T-helper 2 cell treated with Interferon-gamma antibody and Interleukin-4, amounts not matched to agents 5 μg/mL and 100 μg/mL, for 36 hours (primary cell): ENCODE measurements at places on chromosomes 7 and 10.

- DNase-seq: peak; percentile 47
These were observed 16.1 kb downstream of the OGDH start for GRCh38 chr7:44622342-44623151.

GRCh38 chr7:127671341-127671740, 19.3 kb downstream of the SND1 start:
- DNase-seq: no peak

DNA sequence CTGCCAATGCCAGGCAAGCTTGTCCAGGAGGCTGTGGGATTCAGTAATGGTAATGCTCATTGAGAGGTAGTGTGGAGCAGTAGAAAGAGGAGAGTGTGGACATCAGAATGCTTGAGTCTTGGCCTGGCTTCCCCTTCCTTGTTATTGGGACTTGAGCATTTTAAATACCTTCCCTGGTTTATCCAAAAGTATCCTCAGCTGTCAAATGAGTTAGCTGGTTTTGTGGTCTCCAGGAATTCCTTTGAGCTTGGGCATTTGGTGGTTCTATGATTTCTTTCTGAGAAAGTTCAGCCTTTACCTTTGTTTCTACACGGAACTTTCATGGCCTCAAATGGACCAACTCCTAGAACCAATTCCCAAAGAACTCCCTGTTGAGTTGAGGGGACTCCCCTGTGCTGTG, 264.3 kb downstream of the PTEN start:
- no peak for DNase-seq

DNA sequence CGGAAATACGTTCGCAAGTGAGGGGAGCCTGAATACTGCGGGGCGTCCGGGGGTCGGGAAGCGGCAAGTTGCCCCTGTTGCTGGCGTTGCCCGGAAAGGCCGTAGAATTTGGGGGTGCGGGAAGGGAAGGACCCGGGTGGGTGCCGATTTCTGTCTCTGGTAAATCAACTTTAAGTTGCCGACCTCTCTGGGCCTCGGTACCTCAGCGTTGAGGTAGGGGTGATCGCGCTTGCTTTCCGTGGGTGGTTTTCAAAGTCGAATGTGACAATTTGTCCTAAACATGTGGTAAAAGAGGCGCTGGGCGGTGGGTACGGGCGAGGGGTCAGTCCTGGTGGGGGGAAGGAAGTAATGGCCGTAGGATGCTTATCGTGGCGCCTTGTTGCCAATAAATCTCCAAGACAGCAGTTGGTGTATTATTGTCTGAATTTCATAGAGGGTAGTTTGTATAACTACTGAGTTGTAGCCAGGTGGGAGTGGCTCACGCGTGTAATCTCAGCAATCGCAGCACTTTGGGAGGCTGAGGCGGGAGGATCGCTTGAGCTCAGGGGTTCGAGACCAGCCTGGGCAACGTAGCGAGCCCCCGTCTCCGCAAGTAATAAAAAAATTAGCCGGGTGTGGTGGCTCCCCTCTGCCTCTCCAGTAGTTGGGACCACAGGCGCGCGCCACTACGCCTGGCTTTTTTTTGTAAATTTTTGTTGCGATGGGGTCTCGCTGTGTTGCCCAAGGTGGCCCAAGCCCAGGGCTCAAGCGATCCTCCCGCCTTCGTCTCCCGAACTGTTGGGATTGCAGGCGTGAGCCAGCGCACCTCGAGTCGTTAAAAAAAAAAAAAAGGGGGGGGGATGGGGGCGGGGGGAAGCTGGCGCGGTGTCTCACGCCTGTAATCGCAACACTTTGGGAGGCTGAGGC, 644 bp downstream of the BUD23 start:
- DNase-seq: no peak

DNA sequence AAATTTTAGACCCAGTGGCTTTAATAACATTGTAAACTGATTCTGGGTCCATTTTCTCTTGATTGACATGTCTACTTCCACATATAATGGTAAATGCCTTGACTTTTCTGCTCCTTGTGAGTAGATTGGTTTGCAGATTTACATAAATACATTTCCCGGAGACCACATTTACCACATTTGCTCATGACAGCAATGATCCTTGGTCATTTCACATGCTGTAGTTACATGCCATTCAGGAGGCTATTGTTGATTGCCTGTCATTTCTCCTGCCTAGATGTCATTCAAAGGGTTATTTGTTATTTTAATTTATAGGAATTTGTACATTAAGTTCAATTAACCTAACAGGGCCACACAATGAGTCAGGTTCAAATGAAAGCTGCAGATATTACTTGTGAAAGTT, 280.5 kb downstream of the CNTNAP2 start:
- no peak for DNase-seq

GRCh38 chr7:155007947-155008346, 5.0 kb upstream of the PAXIP1 start:
- no peak for DNase-seq

DNA sequence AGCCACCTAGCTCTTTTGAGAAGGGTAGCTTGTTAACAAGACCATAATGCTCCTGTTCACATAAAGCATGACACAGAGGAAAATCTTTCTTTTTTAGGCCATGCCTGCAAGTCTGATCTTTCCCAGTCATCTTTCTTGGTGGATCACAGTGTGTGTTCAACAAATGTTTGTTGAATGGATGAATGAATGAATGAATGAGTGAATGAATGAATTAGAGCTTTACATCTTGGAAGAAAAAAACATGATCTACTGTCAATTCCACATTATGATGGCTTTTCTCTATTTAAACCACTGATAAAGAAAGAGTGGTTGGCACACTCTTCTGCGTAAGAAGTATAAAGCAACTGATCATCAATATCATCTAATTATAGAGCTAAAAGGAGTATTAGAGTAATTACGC, 148.7 kb downstream of the CCDC71L start:
- DNase-seq: no peak
